Endodermal cell (in vitro differentiated cells): ENCODE measurements at places on chromosomes 2 and 18. TPM values are rescaled to one million over a fixed set of nuclear protein-coding genes. Genes with fewer than 3 reads are reported as not detected.

The ITGA6 gene
- total RNA-seq: 34.6 and 35.8 TPM in 2 replicates

The ALK gene
- 0.13 to 0.36 TPM (median 0.35 TPM) in 3 replicates for total RNA-seq

The ZNF396 gene
- total RNA-seq: 5.4 and 5.6 TPM in 2 replicates

- peaks cover 40% of the 10 kb centered on the region for H3K36me3 ChIP-seq
- DNase-seq: no peak
- peaks cover 1% of the 10 kb centered on the region for H3K4me1 ChIP-seq
- H3K27me3 ChIP-seq: no peaks in the 10 kb centered on the region
- H3K27ac ChIP-seq: no peak overlapping the region
These were observed 115.3 kb upstream of the ITGB6 start for GRCh38 chr2:160315337-160315736.

GRCh38 chr2:55119711-55120487 is 69.6 kb upstream of the RTN4 start:
- H3K27me3 ChIP-seq: no peaks in the 10 kb centered on the region
- H3K27ac ChIP-seq: peak overlapping the region; percentile 69
- no peak overlapping the region for H3K4me3 ChIP-seq
- no peaks in the 10 kb centered on the region for H3K36me3 ChIP-seq
- peak; percentile 63 for DNase-seq

The EIF2AK3 gene
- total RNA-seq: 24.4 and 26.3 TPM in 2 replicates

DNA sequence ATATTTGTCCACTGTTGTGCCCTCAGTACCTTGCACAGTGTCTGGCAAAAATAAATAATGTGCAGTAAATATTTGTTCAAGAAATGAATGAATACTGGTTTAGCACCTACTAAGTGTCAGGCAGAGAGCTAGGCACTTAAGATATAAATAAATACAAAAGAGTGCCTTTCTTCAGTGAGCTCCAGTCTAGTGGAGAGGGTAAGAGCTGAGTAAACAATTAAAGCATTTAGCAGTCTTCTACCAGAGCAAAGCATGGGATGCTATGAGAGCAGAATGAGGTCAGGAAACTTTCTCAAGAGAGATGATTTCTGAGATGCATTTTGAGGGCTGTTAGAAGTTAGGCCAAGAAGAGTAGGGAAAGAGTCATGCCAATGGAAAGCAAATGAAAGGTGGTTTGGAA is 314.7 kb downstream of the DSC3 start:
- no peaks in the 10 kb centered on the region for H3K27me3 ChIP-seq
- H3K27ac ChIP-seq: no peak overlapping the region
- H3K36me3 ChIP-seq: no peaks in the 10 kb centered on the region
- no peaks in the 10 kb centered on the region for H3K4me1 ChIP-seq
- no peak overlapping the region for H3K4me3 ChIP-seq

The FRZB gene
- total RNA-seq: 52.1 and 54.8 TPM in 2 replicates

The POTEI gene
- 1.2 and 2.0 TPM in 2 replicates for total RNA-seq

GRCh38 chr2:239647052-239647819 is 246.4 kb upstream of the HDAC4 start:
- no peak overlapping the region for H3K4me3 ChIP-seq
- no peaks in the 10 kb centered on the region for H3K27me3 ChIP-seq
- no peak for DNase-seq
- H3K27ac ChIP-seq: no peak overlapping the region

The CHRNG gene
- not detected in 3 replicates for total RNA-seq

DNA sequence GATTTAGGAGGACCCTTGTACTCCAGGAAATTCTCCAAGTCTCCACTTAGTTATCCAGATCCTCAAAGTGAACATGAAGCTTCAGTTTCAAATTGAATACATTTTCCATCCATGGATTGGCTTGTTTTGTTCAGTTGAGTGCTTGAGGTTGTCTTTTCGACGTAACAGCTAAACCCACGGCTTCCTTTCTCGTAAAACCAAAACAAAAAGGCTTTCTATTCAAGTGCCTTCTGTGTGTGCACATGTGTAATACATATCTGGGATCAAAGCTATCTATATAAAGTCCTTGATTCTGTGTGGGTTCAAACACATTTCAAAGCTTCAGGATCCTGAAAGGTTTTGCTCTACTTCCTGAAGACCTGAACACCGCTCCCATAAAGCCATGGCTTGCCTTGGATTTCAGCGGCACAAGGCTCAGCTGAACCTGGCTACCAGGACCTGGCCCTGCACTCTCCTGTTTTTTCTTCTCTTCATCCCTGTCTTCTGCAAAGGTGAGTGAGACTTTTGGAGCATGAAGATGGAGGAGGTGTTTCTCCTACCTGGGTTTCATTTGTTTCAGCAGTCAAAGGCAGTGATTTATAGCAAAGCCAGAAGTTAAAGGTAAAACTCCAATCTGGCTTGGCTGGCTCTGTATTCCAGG is at the start of gene CTLA4:
CTLA4 (plus strand) TSS at position 211 of the 640 bp plus-strand sequence; CDS start at position 383, 172 bp downstream.
- no peak within 1 kb of the TSS for H3K27ac ChIP-seq
- peaks cover 78% of the 10 kb centered on the region for H3K27me3 ChIP-seq
- no peak within 1 kb of the TSS for H3K4me3 ChIP-seq
- no peaks in the 10 kb centered on the region for H3K36me3 ChIP-seq

GRCh38 chr2:127471286-127471988 is 53.2 kb downstream of the PROC start:
- H3K4me1 ChIP-seq: no peaks in the 10 kb centered on the region
- H3K4me3 ChIP-seq: no peak overlapping the region
- H3K36me3 ChIP-seq: peaks cover 33% of the 10 kb centered on the region
- no peaks in the 10 kb centered on the region for H3K27me3 ChIP-seq

DNA sequence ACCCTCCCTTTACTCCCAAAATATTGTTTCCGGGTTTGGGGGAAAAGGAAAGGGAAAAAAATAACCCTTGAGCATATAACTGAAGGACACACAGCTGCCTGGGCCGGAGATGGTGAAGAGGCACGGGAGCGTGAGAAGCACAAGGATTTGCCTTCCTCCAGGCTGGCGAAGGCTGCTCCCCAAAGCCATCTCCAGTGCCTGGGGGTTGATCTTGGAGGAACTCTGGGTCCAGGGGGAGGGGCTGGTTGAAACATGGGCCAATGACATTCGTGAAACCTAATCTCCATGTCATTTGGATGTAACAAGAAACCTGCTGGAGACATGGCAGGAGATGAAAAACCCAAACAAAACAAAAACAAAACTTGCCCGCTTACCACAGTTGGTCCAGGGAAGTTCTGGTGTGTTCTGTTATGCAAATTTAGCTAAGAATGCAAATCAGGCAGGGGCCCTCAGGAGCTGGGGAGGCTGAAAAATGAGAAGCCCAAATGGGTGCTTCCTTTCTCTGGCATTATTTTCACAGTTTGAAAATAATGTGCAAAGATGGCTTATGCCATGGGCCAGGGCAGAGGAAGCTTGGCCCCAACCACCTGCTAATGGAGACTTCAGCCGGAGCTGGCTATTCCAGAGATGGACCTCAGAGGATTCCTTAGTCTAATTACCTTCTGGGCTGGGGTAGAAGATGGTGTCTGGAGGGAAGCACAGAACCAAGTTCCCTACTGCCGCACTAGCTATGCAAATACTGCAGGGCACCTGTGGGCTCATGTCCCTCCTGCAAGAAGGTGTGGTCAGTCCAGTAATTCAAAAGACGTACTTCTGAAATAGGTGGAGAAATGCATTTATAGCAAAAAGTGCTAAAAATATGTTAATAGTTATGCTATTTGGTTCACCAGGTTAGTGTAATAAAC is 180.9 kb downstream of the BCL2 start:
- no peaks in the 10 kb centered on the region for H3K36me3 ChIP-seq
- no peaks in the 10 kb centered on the region for H3K27me3 ChIP-seq
- peak; percentile 89 for DNase-seq
- no peak overlapping the region for H3K4me3 ChIP-seq
- no peak overlapping the region for H3K27ac ChIP-seq

- H3K4me3 ChIP-seq: no peak overlapping the region
- no peaks in the 10 kb centered on the region for H3K36me3 ChIP-seq
- no peak overlapping the region for H3K27ac ChIP-seq
These were observed 81.8 kb upstream of the TGIF1 start for GRCh38 chr18:3368193-3368592.

DNA sequence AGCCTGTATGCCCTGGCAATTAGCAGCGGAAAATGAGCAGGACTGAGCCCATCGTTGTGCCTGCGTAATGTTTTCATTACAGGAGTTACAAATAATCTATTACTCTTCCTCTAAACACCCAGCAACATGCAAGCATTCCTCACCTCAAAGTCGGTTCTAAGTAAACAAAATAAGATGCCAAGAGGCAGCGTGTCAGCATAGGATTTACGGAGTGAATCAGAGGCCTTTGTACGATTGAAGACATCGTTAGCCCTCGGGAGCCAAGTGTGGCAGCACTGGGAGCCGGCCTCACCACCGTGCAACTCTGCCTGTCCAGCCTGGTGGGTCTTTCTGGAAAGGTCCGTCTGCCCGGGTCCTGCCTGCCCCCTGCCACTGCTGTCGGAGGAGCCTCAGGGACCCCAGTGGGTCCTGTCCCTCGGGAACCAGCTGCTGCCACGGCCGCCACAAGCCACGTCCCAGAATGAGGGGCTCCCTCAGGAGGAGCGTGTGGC is 80.1 kb upstream of the CTDP1 start:
- H3K4me1 ChIP-seq: peaks cover 6% of the 10 kb centered on the region
- no peak overlapping the region for H3K27ac ChIP-seq
- DNase-seq: no peak
- no peak overlapping the region for H3K4me3 ChIP-seq

- peaks cover 29% of the 10 kb centered on the region for H3K4me1 ChIP-seq
- no peaks in the 10 kb centered on the region for H3K27me3 ChIP-seq
- peak overlapping the region; percentile 31 for H3K4me3 ChIP-seq
- no peak for DNase-seq
These were observed 58.8 kb downstream of the BOD1L2 start for GRCh38 chr18:57205641-57206040.
